ENCODE measurements at places on chromosomes 5 and 9.

GRCh38 chr9:126695186-126695585, 81.5 kb downstream of the LMX1B start:
- no peak for DNase-seq

DNA sequence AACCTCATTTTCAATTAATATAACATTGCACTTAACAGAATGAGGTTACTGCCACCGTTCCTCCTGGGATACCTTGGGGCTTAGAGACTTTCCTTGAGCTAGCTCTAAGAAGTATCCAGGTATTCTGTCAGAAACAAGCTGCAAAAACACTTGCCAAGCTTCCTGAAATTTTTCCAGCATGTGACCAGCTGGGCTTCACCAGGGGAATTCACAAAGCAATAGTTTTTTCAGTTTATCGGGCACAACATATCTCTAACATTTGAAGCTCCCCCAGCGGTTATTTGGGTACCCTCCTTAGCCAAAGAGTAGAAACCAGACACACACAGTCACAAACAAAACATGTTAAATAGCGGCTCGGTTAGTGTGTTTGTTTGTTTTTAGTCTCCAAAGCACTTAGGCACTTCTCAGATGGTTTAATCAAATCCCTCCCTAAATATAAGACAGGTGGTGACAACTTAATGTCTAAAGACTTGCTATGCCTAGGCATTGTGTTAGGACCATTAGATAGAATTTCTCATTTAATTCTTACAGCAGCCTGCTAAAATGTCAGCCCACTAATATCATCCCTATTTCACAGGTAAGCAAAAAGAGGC, 278.2 kb downstream of the GLIS3 start:
- DNase-seq, result no peak

DNA sequence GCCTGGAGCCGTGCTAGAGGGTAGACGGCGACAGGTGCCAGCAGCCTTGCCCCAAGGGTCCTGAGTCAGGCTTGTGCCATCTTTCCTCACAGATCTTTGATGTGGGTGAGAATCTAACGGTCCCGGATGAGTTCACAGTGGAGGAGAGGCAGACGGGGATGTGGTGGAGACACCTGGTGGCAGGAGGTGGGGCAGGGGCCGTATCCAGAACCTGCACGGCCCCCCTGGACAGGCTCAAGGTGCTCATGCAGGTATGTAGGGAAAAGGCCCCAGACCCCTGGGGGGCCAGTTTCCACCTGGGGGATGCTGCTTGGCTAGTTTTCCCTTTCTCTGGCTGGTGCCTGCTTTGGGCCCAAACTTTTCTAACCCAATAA, 24.0 kb downstream of the PTGES2 start:
- DNase-seq, result no peak

DNA sequence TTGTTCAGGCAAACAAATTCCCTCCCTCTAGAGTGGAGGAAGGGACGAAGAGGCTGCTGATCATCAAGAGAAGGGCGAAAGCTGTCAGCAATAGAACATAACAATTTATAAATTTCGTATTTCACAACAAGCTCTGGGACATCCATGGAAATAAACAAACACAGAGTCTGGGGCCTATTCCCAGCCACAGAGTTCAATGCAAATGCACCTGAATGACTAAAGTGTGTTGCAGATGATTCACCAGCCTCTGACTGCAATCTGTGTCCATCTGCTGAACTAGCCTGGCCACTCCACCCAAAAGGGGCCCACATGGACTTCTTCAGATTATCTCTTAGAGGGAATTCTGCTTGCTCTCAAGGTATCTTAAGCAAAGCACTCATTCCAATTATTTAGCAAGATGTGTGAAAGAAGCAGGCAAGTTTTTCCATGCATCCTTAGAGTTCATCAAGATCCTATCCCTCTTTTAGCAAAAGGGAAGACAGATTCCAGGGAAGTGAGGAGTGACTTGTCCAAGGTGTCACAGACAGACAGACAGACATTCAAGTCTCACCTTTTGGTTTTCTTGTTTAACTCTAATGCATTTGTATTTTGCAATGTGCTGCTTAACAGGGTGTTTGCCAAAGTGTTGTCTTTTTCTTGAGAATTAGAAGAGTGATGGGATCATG, 307.8 kb upstream of the PAPPA start:
- DNase-seq, result no peak

GRCh38 chr5:174376726-174377373, 331.3 kb downstream of the NSG2 start:
- no peak for DNase-seq

DNA sequence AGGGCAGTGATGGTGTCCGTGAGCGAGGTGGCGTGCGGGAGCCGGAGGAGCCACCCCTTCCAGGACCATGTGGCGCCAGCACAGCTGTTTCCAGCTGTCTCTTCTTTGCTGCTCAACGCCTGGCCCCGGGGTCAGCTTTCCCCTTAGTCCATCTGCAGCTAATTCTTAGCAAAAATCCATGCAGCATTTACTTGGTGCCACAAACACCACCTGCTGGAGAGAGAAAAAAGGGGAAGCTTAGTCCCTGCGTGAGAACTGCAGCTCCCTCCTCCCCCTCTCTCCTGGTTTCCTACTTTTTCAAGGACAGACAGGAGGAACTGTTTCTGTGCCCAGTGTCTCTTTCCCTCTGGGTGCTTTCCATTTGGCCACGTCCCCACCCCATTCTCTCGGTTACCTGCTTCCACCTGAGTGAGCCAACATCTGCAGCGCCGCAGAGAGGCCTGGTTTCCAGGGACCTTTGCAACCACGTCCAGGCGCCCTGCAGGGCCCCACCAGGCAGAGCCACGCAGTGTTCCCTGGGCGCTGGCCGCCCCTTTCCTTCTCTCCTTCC, 3.4 kb downstream of the SLC6A19 start:
- DNase-seq, result no peak

DNA sequence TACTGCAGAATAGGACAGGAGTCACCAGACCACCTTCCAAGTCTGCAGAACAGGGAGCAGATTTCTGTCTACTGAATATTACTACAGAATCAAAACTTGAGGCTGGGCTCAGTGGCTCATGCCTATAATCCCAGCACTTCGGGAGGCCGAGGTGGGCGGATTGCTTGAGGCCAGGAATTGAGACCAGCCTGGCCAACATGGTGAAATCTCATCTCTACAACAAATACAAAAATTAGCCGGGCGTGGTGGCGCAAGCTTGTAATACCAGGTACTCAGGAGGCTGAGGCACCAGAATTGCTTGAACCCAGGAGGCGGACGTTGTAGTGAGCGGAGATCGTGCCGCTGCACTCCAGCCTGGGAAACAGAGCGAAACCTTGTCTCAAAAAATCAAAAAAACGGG, 710.8 kb upstream of the WWC1 start:
- no peak for DNase-seq

GRCh38 chr9:68861436-68861835, 152.5 kb downstream of the PRKACG start:
- no peak for DNase-seq

DNA sequence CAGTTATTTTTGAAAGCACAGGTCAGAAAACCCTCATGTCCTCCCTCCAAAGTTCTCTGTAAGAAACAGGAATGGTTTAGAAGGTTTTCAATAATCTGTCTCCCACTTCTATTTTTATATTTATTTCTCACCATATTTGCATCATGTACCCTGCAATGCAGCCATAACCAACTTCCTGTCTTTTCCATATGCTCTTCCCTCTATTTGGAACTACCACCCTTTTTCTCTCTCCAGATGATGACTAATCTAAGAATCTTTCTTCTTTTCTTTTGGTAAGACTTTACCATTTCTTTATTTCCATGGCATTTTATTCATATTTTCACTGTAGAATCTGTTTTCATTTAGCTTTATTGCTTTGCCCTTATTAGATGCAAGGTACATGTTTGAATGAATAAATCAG, 33.9 kb downstream of the MAN2A1 start:
- no peak for DNase-seq

DNA sequence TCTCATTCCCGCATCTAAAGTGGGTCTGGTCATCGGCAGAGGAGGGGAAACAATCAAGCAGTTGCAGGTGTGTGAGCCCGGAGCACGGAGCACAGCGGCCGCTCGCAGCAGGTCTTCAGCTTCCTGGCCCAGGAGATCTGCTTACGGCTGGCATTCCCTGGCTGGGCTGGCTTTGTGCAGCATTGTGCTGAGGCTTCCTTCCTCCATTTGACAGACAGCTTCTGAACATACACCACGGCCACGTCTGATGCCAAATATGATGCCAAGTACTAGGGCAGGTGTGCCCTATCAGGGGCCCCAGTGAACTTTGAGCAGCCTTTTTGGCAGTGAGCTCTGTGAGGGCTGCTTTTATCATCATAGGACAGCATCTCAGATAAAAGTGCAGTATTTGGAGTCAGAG, 37.1 kb downstream of the FUBP3 start:
- DNase-seq, result no peak

DNA sequence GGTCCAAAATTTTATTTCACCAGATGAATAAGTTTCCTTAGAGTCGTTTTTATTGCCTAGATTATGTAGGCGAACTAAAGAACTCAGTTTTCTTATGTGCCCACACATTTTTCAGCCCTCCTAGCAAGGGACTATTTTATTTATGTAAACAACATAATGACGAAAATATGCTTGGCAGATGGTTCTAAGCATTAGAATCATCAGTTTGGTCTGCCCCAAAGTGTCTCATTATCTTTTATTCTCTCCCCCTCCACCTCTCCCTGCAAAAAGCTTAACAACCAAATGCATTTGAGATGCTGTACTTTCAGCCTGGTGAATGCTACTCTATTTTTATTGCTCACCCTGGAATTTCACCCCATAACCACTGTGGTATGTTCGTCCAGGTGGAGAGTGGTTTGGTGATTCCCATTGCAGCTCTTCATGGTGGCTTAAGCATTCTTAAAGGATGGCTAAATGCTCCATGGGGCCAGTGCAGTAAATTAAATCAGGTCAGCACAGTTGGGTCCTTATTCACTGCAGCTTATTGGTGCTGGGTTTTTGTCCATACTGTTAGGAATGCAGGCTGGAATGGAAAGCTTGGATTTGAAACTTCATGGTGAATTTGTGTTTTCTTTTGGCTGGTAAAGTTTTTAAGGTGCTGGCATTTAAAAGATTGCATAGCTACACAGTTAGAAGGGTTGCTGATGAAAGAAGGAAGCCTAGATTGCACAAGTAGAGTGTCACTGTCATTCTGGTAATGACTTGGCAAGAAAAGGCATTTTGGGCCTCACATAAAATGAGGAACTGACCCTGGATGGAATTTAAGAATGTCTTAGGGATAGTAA, 39.2 kb downstream of the TLE4 start:
- no peak for DNase-seq

GRCh38 chr9:1273859-1274258, 223.7 kb downstream of the DMRT2 start:
- no peak for DNase-seq

GRCh38 chr9:87685441-87685840, 40.5 kb upstream of the CTSL start:
- no peak for DNase-seq

DNA sequence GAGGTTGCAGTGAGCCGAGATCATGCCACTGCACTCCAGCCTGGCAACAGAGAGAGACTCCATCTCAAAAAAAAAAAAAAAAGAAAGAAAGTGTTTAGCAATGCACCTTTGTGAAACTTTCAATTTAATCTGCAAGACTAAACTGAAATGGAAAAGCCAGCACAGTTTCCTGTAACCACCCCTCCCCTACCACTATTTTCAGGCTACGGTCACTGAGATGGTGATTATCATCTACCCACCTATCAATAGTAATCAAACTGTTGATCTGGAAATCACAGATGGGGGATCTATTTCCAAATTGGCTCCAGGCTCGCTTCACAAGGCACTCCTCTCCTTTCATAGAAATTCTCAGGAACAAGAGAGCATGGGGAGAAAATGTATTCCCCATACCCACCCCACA, 30.6 kb upstream of the IL7R start:
- no peak for DNase-seq

- DNase-seq, result no peak
These were observed 27.6 kb downstream of the MTX3 start for GRCh38 chr5:79963261-79964061.

All from stimulated activated CD8-positive, alpha-beta memory T cell treated with anti-CD3 and anti-CD28 coated beads, Interleukin-15, amount 100 ng/mL, for 24 hours (primary cell).